ENCODE measurements at places on chromosomes 4 and X.

GRCh38 chrX:79592259-79592658, 225.1 kb upstream of the ITM2A start:
- DNase-seq: no peak

DNA sequence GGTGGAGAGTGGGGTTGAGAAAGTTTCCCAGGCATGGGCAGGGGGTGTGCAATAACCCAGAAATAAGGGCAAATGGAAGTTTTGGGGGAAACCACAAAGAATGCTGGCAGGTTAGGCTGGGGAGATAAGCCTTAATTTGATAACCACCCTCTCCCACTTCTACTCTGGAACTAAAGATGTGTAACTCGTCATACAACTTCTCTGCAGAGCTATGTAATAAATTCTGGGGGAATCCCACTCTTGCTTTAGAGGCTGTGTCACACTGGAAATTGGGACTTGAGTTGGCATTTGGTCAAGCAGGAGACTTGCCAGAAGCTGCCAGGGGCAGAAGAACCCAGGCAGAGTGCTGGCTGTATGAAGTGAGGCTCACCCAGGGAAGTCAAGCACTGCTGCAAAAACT, 170.9 kb upstream of the CPEB2 start:
- no peak for DNase-seq

GRCh38 chr4:23438764-23439163, 451.1 kb downstream of the PPARGC1A start:
- DNase-seq: no peak

GRCh38 chr4:22521240-22521639, 5.4 kb upstream of the ADGRA3 start:
- DNase-seq: no peak

DNA sequence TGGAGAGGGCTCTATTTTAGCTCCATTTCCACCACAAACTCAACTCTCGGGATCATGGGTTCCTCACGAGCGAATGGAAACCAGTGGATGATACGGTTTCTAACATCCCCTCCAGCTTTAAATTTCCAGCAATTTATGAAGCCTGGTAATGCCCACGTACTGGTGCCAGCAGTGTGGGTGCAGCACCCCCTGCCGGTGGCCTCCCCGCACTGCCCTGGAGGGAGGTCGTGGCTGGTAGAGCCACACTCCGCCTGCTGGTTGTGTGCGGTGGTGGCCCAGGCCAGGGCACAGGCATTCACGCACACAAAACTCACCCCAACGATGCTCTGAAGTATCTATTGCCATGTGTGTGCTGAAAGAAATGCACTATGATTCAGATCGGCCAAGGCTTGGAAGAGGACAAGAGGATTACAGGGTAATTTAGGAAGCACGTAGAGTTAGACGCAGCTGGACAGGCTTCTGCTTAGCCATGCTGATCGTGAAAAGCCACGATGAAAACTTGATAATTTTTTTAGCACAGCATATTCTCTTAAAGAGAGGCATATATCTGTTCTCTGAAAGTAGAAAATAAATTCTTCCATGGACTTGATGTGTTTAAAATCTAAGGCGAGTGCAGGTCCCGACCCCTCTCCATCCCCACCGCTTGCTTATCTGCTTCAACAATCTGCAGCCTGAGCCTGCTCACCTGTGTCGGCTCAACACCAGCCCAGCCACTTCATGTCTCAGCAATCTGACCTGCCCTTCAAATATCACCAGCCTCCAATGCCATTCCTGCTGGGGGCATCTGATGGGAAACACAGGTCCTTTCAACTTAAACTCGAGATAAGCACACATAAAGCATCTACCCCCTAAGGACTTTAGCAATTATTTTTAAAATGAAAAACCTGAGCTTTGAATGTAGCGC, 59.1 kb downstream of the SCD5 start:
- DNase-seq: peak; percentile 70

- DNase-seq: peak; percentile 1
Observed at GRCh38 chrX:114611018-114611619, 27.2 kb downstream of the HTR2C start.

DNA sequence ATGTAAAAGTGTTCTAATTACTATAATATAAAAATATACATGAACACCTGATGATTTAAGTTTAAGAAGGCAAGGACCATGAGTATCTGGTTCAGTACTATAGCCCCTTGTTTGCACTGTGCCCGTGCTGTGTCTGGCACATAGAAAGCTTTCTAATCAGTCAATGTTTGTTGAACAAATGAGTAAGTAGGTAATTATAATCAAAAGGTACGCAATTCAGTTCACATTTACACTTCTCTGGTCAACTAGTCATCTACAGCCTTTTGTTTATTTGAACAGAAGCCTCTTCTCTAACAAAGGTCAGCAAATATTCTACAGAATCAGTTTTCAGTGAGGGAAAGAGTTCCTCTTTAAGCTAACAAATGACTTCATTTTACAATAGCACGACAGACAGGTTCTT, 523.3 kb downstream of the SMARCA1 start:
- no peak for DNase-seq

- DNase-seq: peak; percentile 45
Observed at GRCh38 chrX:133580625-133581024, 165.3 kb upstream of the GPC4 start.

DNA sequence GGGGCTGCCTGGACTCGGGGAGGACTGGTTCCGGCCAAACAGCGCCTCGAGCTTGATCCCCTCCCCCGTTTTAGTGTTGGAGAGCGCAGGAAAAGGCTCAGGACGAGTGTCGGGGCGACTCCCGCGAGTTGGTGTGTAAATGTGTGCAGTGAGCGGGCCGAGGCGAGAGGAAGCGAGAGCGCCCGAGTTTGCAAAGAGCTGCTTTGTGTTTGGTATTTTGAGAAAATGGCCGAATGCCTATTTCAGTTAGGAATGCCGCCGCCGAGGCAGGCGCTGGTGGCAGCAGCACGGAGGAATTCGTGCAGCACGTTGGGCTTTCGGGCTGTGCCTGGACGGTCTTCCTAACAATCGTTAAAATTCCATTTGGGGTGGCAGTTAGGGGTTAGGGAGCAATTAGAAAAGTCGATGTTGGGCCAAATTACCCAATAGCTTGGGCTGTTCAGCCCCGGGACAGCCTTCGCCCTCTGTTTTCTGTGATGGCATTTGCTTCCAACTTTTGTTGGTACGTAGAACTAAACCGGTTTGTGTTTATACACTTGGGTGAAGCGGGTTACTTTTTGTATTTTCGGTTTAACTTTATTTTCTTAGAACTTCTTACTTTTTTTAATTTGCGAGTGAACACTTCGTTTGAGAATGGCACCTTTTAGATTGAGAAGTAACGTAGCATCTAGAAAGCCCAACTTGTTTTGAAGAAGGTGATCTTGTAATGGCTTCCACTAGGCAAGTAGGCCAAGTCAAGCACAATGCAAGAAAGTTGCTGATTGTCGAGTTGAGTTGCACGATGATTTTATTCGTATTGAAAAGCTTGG, 1.6 kb downstream of the REST start:
- DNase-seq: peak; percentile 54

- no peak for DNase-seq
Observed at GRCh38 chr4:61202638-61203435, 2.7 kb downstream of the ADGRL3 start.

Data from LHCN-M2 (cell line).